ENCODE measurements at places on chromosomes 12 and 14. TPM values are rescaled to one million over a fixed set of nuclear protein-coding genes. Genes with fewer than 3 reads are reported as not detected.
A peak's percentile ranks its signal among the peaks of the same experiment; 100 is the strongest.

- peaks cover 33% of the 10 kb centered on the region for H3K36me3 ChIP-seq
- H3K4me3 ChIP-seq: no peak overlapping the region
- peak overlapping the region; percentile 54 for H3K27ac ChIP-seq
- H3K27me3 ChIP-seq: no peaks in the 10 kb centered on the region
- no peak for DNase-seq
Observed at GRCh38 chr14:105430042-105430441, 10.4 kb downstream of the MTA1 start.

DNA sequence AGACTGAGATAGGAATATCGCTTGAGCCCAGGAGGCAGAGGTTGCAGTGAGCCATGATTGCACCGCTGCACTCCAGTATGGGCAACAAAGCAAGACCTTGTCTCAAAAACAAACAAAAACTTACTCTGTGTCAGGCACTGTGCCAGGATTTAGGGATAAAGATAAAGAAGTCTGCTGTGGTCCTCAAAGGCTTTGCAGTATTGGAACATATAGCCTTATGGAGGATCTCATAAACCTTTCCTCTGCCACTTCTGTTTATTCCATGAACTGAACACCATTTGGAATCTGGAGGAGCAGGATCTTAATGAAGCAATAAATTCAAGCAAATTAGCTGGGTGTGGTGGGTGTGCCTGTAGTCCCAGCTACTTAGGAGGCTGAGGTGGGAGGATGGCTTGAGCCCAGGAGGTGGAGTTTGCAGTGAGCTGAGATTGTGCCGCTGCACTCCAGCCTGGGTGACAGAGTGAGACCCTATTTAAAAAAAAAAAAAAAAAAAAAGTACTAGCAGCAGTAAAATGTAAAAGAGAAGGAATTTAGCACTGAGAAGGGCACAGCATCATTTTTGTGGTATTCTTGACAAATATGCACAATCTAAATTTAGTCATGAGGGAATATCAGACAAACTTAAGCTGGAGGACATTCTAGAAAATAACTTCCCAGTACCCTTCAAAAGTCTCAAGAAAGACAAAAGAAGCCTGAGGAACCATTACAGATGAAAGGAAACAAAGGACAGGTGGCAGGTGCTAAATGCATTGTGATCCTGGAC is 27.1 kb downstream of the BMAL2 start:
- H3K4me3 ChIP-seq: no peak overlapping the region
- H3K27ac ChIP-seq: no peak overlapping the region
- no peaks in the 10 kb centered on the region for H3K27me3 ChIP-seq
- no peaks in the 10 kb centered on the region for H3K36me3 ChIP-seq
- no peaks in the 10 kb centered on the region for H3K4me1 ChIP-seq

GRCh38 chr12:47014474-47014873 is 64.9 kb upstream of the PCED1B start:
- peak; percentile 63 for DNase-seq
- H3K36me3 ChIP-seq: no peaks in the 10 kb centered on the region
- no peak overlapping the region for H3K4me3 ChIP-seq
- peak overlapping the region; percentile 4 for H3K27ac ChIP-seq
- peaks cover 21% of the 10 kb centered on the region for H3K4me1 ChIP-seq

GRCh38 chr12:94191023-94191422 is 42.6 kb downstream of the PLXNC1 start:
- no peaks in the 10 kb centered on the region for H3K27me3 ChIP-seq
- H3K27ac ChIP-seq: no peak overlapping the region
- peaks cover 7% of the 10 kb centered on the region for H3K4me1 ChIP-seq
- H3K36me3 ChIP-seq: no peaks in the 10 kb centered on the region

DNA sequence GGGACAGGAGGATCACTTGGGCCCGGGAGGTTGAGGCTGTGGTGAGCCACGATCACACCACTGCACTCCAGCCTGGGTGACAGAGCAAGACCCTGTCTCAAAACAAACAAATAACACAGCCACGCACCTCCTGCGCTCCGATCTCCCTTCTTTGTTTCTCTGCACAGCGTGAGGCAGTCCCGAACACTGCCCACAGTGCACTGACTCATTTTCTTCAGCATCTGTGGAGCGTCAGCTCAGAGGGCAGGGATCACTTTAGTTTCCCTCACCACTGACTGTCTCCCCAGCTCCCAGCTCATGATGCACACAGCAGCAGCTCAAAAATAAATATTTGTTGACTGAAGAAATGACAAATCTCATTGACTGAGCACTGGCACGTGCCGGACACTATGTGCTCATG is 883 bp upstream of the MYL2 start:
- H3K4me1 ChIP-seq: peaks cover 26% of the 10 kb centered on the region
- H3K4me3 ChIP-seq: no peak overlapping the region
- no peaks in the 10 kb centered on the region for H3K27me3 ChIP-seq
- H3K27ac ChIP-seq: no peak overlapping the region
- peak; percentile 36 for DNase-seq

DNA sequence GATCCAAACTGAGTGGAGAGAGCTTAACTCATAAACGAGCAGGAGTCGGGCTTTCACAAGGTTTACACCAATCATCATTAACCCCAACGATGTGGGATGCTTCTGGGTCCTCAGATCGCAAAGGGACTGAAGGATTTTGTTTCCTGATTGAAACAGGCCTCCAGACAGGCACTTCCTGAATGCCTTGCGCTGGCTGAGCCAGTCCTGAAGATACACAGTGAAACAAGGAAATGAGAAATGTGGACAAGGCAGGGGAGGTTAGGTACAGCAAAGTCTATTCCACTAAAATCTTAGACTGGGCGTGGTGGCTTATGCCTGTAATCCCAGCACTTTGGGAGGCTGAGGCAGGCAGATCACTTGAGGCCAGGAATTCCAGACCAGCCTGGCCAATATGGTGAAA is 30.7 kb downstream of the RBM19 start:
- H3K27me3 ChIP-seq: no peaks in the 10 kb centered on the region
- H3K4me3 ChIP-seq: no peak overlapping the region
- peaks cover 44% of the 10 kb centered on the region for H3K36me3 ChIP-seq
- peak overlapping the region; percentile 27 for H3K27ac ChIP-seq
- DNase-seq: no peak
- peaks cover 6% of the 10 kb centered on the region for H3K4me1 ChIP-seq

- no peak for DNase-seq
- H3K27me3 ChIP-seq: no peaks in the 10 kb centered on the region
- peaks cover 26% of the 10 kb centered on the region for H3K4me1 ChIP-seq
- peak overlapping the region; percentile 86 for H3K27ac ChIP-seq
- H3K4me3 ChIP-seq: peak overlapping the region; percentile 77
- peaks cover 5% of the 10 kb centered on the region for H3K36me3 ChIP-seq
Observed at GRCh38 chr12:1604464-1604863, 10.1 kb upstream of the FBXL14 start.

- H3K4me3 ChIP-seq: no peak overlapping the region
- H3K27me3 ChIP-seq: no peaks in the 10 kb centered on the region
- H3K36me3 ChIP-seq: no peaks in the 10 kb centered on the region
- H3K4me1 ChIP-seq: peaks cover 13% of the 10 kb centered on the region
- no peak for DNase-seq
Observed at GRCh38 chr12:104865080-104865479, 93.0 kb downstream of the SLC41A2 start.

- no peak overlapping the region for H3K4me3 ChIP-seq
- no peaks in the 10 kb centered on the region for H3K36me3 ChIP-seq
- no peak for DNase-seq
- no peaks in the 10 kb centered on the region for H3K27me3 ChIP-seq
- no peak overlapping the region for H3K27ac ChIP-seq
Observed at GRCh38 chr12:68012712-68013111, 23.5 kb downstream of the IFNG-AS1 start.

DNA sequence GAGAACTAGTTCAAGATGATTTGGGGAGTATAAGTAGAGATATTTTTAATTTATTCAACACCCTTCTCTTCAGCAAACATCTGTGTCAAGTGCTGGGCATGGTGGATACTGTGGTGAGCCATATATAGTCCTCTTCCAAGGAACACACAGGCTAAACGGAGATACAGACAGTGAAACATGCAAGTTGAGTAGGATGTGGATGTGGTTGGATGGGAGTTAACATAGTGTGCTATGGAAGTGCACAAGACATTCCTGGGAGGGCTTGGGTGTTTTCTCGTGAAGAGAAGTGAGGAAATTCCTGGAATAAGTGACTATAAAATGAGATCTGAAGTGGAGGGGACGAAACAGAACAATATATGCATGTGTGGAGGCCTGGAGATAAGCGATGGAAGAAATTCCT is 181.1 kb upstream of the NPAS3 start:
- H3K27ac ChIP-seq: no peak overlapping the region
- no peaks in the 10 kb centered on the region for H3K4me1 ChIP-seq
- H3K4me3 ChIP-seq: no peak overlapping the region
- H3K27me3 ChIP-seq: no peaks in the 10 kb centered on the region
- peaks cover 5% of the 10 kb centered on the region for H3K36me3 ChIP-seq

- no peaks in the 10 kb centered on the region for H3K36me3 ChIP-seq
- DNase-seq: no peak
- no peak overlapping the region for H3K27ac ChIP-seq
- H3K4me1 ChIP-seq: no peaks in the 10 kb centered on the region
Observed at GRCh38 chr12:5648692-5649359, 216.9 kb downstream of the NTF3 start.

GRCh38 chr14:93946541-93947090 is 19.5 kb downstream of the FAM181A start:
- no peak overlapping the region for H3K27ac ChIP-seq
- H3K4me3 ChIP-seq: no peak overlapping the region
- H3K4me1 ChIP-seq: peaks cover 10% of the 10 kb centered on the region
- peak; percentile 59 for DNase-seq

GRCh38 chr12:104569346-104570173 is 112.8 kb downstream of the CHST11 start:
- no peak overlapping the region for H3K27ac ChIP-seq
- H3K27me3 ChIP-seq: no peaks in the 10 kb centered on the region
- no peaks in the 10 kb centered on the region for H3K36me3 ChIP-seq
- H3K4me3 ChIP-seq: no peak overlapping the region
- peaks cover 9% of the 10 kb centered on the region for H3K4me1 ChIP-seq

GRCh38 chr12:47591361-47591791 is 114.5 kb downstream of the RPAP3 start:
- H3K27me3 ChIP-seq: no peaks in the 10 kb centered on the region
- no peaks in the 10 kb centered on the region for H3K4me1 ChIP-seq
- no peak for DNase-seq
- H3K4me3 ChIP-seq: no peak overlapping the region
- no peak overlapping the region for H3K27ac ChIP-seq

- no peak for DNase-seq
- no peaks in the 10 kb centered on the region for H3K27me3 ChIP-seq
- H3K27ac ChIP-seq: no peak overlapping the region
- peaks cover 68% of the 10 kb centered on the region for H3K36me3 ChIP-seq
- peaks cover 3% of the 10 kb centered on the region for H3K4me1 ChIP-seq
Observed at GRCh38 chr14:91453744-91454143, 36.1 kb upstream of the CCDC88C start.

DNA sequence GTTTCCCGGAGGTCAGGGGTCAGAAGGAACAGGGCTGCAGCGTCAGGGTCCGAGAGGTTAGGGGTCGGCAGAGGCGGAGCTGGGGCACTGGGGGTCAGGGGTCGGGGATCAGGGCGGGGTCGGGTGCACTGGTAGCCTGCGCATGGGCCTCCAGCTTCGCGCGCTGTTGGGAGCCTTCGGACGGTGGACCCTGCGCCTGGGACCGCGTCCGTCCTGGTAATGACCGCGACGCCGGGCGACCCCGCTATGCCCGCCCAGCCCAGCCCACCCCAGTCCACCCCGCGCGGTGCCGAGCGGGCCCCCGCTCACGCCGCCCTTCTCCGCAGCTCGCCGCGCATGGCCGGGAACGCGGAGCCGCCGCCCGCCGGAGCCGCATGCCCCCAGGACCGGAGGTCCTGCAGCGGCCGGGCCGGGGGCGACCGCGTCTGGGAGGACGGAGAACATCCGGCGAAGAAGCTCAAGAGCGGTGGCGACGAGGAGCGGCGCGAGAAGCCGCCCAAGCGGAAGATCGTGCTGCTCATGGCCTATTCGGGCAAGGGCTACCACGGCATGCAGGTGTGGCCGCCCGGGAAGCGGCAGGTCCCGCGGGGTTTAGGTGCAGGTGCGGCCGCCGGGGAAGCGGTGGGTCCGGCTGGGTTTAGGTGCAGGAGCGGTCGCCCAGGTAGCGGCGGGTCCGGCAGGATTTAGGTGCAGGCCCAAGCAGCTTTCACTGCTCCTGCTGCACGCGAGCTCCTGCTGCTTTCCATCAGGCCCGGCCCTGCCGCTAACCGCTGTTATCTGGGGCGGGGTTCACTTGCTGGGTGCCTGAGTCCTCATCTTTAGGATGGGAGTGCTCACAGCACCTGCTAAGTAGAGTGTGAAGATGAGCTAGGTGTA is 743 bp downstream of the PUS1 start:
- no peaks in the 10 kb centered on the region for H3K27me3 ChIP-seq
- H3K4me1 ChIP-seq: no peaks in the 10 kb centered on the region
- H3K4me3 ChIP-seq: peak overlapping the region; percentile 93
- H3K36me3 ChIP-seq: peaks cover 41% of the 10 kb centered on the region
- peak overlapping the region; percentile 92 for H3K27ac ChIP-seq

DNA sequence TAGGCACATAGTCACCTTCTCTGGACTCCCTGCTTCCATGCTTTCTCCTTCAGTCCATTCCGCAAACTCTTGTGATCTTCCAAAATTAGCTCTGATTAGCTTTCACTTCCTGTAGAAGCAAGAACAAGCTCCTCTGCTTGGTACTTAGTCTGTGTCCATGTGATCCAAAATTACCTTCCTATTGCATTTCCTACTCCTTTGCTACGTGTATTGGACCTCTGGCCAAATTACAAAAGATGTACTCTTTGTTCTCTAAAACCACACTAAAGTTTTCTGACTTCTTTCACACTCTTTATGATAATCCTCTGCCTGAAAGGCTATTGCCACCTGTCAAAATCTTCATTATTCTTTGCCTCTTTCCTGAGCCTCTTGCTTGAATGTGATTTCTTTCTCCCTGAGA is 786 bp upstream of the TSFM start:
- H3K36me3 ChIP-seq: peaks cover 36% of the 10 kb centered on the region
- H3K27me3 ChIP-seq: no peaks in the 10 kb centered on the region
- H3K4me1 ChIP-seq: peaks cover 25% of the 10 kb centered on the region
- no peak for DNase-seq
- H3K27ac ChIP-seq: peak overlapping the region; percentile 20

HVCN1 gene
- not detected for total RNA-seq

LTBP2 gene
- total RNA-seq: 16.8 TPM

TOMM20L gene
- not detected for total RNA-seq

GPX2 gene
- total RNA-seq: not detected

KLRD1 gene
- not detected for total RNA-seq

HSPA2 gene
- total RNA-seq: 0.51 TPM

GNG2 gene
- total RNA-seq: 0.64 TPM

TEAD4 gene
- total RNA-seq: 33.8 TPM

FAR2 gene
- 1.7 TPM for total RNA-seq

DEGS2 gene
- 0.07 TPM for total RNA-seq

ABCC9 gene
- total RNA-seq: 0.12 TPM
